Hepatocyte (in vitro differentiated cells): ENCODE measurements at places on chromosomes 2 and 18. TPM values are rescaled to one million over a fixed set of nuclear protein-coding genes. Genes with fewer than 3 reads are reported as not detected.

Gene STEAP3
- 7.1 and 12.0 TPM in 2 replicates for polyA plus RNA-seq

Gene TXNDC2
- 0.41 TPM in 1 of 2 replicates, not detected in the other for polyA plus RNA-seq

Gene DNAJC5G
- not detected in 2 replicates for polyA plus RNA-seq

Gene MALL
- 40.1 and 55.7 TPM in 2 replicates for polyA plus RNA-seq

Gene IL36G
- polyA plus RNA-seq = 1.0 TPM in 1 of 2 replicates, not detected in the other

Gene DSC3
- polyA plus RNA-seq = 13.9 and 17.1 TPM in 2 replicates

Gene AQP4
- polyA plus RNA-seq = 4.9 and 21.6 TPM in 2 replicates

Gene GKN2
- polyA plus RNA-seq = not detected in 2 replicates

Gene TRIM54
- not detected in 2 replicates for polyA plus RNA-seq

Gene LRP1B
- polyA plus RNA-seq = 0.11 and 0.65 TPM in 2 replicates

Gene ATP8B1
- 7.9 TPM in 2 replicates for polyA plus RNA-seq

Gene ASXL3
- polyA plus RNA-seq = 1.4 and 2.7 TPM in 2 replicates

Gene GAD1
- polyA plus RNA-seq = 1.1 TPM in 1 of 2 replicates, not detected in the other

Gene ATIC
- polyA plus RNA-seq = 82.1 and 82.7 TPM in 2 replicates

Gene IFIH1
- polyA plus RNA-seq = 1.7 and 7.1 TPM in 2 replicates

Gene UXS1
- polyA plus RNA-seq = 83.2 and 84.9 TPM in 2 replicates

Gene INHA
- 8.1 and 9.2 TPM in 2 replicates for polyA plus RNA-seq

Gene CCDC141
- 3.0 and 3.8 TPM in 2 replicates for polyA plus RNA-seq

Gene CENPA
- polyA plus RNA-seq = 5.5 and 5.6 TPM in 2 replicates

Gene MLPH
- polyA plus RNA-seq = 5.6 and 6.7 TPM in 2 replicates

Gene HOXD8
- polyA plus RNA-seq = 0.77 TPM in 1 of 2 replicates, not detected in the other

Gene GREB1
- 3.3 and 6.4 TPM in 2 replicates for polyA plus RNA-seq

Gene GAREM2
- polyA plus RNA-seq = 5.1 and 9.1 TPM in 2 replicates

Gene CABYR
- 3.6 and 4.6 TPM in 2 replicates for polyA plus RNA-seq

Gene MC5R
- not detected in 2 replicates for polyA plus RNA-seq

Gene FBXO15
- 0.69 and 0.84 TPM in 2 replicates for polyA plus RNA-seq

Gene SIX2
- polyA plus RNA-seq = 1.1 and 1.3 TPM in 2 replicates

Gene SOWAHC
- polyA plus RNA-seq = 14.0 and 18.8 TPM in 2 replicates

Gene RAD51AP2
- 0.21 and 0.35 TPM in 2 replicates for polyA plus RNA-seq

Gene PXDN
- polyA plus RNA-seq = 110 and 118 TPM in 2 replicates

Gene RNPEPL1
- 57.2 and 58.1 TPM in 2 replicates for polyA plus RNA-seq

Gene GPAT2
- polyA plus RNA-seq = 0.29 and 0.31 TPM in 2 replicates

Gene UGT1A1
- polyA plus RNA-seq = 0.51 and 0.91 TPM in 2 replicates

Gene DSG1
- polyA plus RNA-seq = 0.10 and 0.65 TPM in 2 replicates

Gene CBLN2
- polyA plus RNA-seq = 0.24 and 0.56 TPM in 2 replicates

Gene ITPRIPL1
- polyA plus RNA-seq = 0.83 and 1.9 TPM in 2 replicates

Gene COL3A1
- 6,699 and 6,726 TPM in 2 replicates for polyA plus RNA-seq

Gene LRRTM1
- polyA plus RNA-seq = 1.9 and 2.7 TPM in 2 replicates

Gene MAL
- not detected in 2 replicates for polyA plus RNA-seq

Gene NEU2
- polyA plus RNA-seq = not detected in 2 replicates

Gene IL36A
- not detected in 2 replicates for polyA plus RNA-seq

Gene SH2D6
- 2.3 and 2.8 TPM in 2 replicates for polyA plus RNA-seq

Gene CYRIA
- 1.4 and 3.6 TPM in 2 replicates for polyA plus RNA-seq

Gene HNRNPLL
- polyA plus RNA-seq = 37.6 and 55.5 TPM in 2 replicates

Gene PTCD3
- polyA plus RNA-seq = 54.2 and 59.2 TPM in 2 replicates

Gene TMEM198
- polyA plus RNA-seq = 10.4 and 12.2 TPM in 2 replicates

Gene SERPINB11
- not detected in 2 replicates for polyA plus RNA-seq
